Eye (tissue), 1 donor: ENCODE measurements at places on chromosomes 5 and 9.

DNA sequence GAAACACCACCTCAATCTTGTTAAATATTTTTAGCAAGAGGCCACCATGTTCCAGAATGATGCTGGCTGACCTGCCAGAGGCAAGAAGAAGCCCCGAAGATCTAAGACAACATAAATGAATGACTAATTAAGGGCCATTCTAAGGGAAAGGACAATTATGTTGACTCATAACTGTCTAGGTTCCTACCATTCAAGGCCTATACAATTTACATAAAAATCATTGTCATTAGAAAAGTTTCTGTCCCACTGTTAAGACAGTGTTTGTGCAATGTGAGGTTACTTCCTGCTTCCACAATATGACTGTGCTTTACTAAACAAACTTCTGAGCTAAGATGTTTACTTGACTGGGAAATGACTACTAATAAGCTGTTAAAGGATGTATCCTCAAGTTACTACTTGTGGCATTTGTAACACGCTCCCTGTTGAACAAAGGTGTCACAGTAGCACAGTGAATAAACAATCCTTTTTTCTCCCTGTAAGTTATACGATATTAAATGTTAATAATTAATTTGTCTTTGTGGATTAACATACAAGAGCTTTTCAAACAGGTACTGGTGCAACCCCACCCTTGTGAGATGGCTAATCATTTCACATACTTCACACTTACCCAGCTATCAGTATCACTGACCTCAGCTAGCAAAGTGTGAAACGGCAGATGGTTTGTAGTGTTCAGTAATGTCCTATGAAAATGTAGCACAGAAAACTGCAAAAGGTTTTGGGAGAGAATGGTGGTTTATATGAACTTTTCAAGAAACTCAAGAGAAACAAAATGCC lies 195.8 kb downstream of the EFNA5 start:
- no peak for DNase-seq

- DNase-seq: no peak
These were observed 711 bp downstream of the MRPL50 start for GRCh38 chr9:101397746-101398067.

GRCh38 chr9:109767814-109768213 lies 12.2 kb upstream of the PALM2AKAP2 start:
- no peak for DNase-seq

GRCh38 chr5:6081727-6082210 lies 296.6 kb downstream of the MED10 start:
- no peak for DNase-seq
